Stimulated activated CD4-positive, alpha-beta T cell treated with anti-CD3 and anti-CD28 coated beads, TNF-alpha, amount 100 ng/mL, for 24 hours (primary cell): ENCODE measurements at places on chromosomes 2 and 18.

DNA sequence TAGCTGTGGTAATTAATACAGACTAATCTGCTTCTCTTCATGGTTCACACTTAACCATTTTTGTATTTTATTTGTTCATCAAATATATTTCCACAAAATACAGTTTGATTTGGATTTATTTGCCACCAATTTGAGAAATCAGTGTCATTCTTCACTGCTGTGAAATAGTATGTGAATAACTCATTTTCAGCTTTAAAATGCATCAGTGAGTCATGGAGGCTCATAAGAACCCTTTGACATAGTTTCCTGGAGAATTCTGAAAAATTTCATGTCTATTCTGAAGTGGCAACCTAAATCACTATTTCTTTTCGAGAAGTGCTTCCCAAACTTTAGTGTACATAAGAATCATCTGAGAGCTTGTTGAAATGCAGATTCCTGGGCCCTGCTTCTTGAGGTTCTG, 1026.7 kb upstream of the ACVR2A start:
- no peak for DNase-seq

GRCh38 chr2:173978447-173978846, 13.3 kb upstream of the SP3 start:
- DNase-seq, result no peak

GRCh38 chr2:71897137-71897480, 250.6 kb downstream of the CYP26B1 start:
- no peak for DNase-seq

DNA sequence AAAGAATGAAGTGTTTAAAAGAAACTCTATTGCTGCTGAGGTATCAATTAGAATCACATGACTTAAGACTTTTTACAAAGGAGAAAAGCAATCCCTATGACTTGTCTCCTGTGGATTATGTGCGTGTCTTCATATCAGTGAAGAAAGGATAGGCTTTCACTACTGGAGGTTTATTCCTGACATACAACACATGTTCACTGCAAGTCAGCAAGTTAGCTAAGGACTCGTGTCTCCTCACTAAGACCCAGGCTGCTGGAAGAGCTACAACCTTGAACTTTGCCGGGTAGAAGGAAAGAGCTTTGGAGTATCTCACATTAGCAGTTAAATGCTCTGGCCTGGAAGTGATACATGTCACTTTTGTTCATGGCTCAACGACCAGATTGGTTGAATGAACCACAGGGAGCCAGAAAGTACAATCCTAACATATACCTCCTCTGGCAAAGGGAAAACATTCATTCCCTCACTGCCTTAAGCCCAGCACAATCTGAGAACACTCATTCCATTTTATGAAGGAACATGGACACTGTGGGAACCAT, 215.3 kb downstream of the RNF152 start:
- no peak for DNase-seq
